ENCODE measurements at places on chromosomes 2 and 18.

DNA sequence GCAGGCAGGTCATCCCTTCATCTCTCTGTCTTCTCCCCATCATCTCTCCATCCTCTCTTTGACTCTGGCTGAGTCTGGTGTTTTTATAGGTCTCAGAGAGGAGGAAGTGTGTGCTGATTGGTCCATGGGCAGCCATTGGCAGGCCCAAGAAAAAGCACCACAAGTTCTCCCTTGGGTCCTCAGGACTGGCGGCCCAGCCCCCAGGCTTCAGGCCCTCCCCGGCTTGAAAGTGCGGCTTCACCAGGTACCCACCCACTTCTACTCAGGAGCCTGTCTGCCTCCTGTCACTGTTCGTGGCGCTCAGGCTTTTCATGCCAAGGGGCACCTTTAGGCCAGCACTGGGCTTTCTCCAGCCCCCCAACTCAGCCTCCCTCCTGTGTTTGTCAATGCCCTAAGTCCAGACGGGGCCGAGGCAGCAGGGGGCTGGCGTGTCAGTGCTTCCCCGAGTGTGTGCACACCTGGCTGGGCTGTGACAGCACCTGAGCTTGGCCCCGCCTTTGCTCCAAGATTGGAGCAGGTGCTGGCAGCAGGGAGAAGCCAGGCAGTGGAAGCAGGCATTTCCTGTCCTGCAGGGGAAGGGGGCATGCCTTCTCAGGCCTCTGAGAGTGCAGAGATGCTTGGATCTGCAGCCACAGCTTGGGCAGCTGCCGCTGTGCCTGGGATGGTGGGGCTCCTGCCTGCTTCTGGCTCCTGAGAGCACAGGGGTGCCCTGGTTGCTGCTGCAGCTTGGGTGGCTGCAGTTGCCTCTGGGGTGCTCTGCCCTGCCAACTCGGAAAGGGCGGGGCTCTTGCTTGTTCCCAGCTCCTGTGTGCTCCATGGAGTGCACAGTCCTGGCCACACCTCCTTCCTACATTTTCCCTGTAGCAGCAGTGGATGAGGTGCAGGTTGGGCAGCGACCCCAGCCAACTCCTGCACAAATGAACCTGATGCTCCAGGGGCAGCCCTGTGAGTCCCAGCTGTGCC lies 34.1 kb downstream of the FBXO48 start:
- no peaks in the 10 kb centered on the region for H3K4me1 ChIP-seq
- H3K4me3 ChIP-seq = no peak overlapping the region
- no peak for DNase-seq
- H3K36me3 ChIP-seq = no peaks in the 10 kb centered on the region

GRCh38 chr2:207091928-207092327 lies 73.8 kb downstream of the KLF7 start:
- H3K27me3 ChIP-seq = no peaks in the 10 kb centered on the region
- no peak overlapping the region for H3K4me3 ChIP-seq
- H3K36me3 ChIP-seq = peaks cover 7% of the 10 kb centered on the region
- peaks cover 25% of the 10 kb centered on the region for H3K4me1 ChIP-seq
- H3K27ac ChIP-seq = no peak overlapping the region

- H3K4me3 ChIP-seq = no peak overlapping the region
- H3K27me3 ChIP-seq = no peaks in the 10 kb centered on the region
- peaks cover 4% of the 10 kb centered on the region for H3K36me3 ChIP-seq
- no peak overlapping the region for H3K27ac ChIP-seq
These were observed 11.8 kb downstream of the IWS1 start for GRCh38 chr2:127514485-127514884.

DNA sequence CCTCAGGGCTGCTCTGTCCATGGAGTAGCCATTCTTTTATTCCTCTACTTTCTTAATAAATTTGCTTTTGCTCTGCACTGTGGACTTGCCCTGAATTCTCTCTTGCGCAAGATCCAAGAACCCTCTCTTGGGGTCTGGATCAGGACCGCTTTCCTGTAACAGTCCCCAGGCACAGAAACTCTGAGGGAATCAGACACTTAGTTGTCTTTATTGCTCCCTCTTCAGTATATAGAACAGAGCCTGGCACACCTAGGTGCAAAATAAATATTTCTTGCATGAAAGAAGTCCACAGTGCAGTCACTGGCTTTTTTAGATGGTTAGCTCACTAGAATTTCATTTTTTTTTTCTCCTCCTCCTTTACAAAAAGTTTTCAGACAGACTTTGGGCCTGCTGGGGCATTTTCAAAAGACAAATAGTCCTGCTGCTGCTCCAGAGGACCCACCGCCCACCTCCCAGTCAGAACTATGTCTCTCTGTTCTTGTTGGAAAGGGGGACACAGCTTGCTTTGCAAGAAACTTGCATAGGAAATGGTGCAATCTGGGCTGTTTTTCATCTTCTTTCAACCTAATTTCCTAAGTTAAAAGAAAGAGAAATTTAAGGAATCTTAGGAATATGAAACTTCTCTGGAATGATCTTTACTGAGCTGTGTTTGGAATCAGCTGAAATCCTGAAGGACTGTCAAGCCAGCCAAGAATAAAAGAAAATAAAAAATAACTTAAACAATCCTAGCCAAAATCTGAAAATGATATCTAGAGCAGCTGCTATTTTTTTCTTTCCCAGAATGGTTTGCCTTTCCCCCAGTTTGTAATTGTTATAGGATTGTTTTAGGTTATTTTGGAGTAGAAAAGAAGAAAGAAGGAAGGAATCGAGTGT lies 31.7 kb upstream of the MAP4K3 start:
- no peaks in the 10 kb centered on the region for H3K27me3 ChIP-seq
- DNase-seq = no peak

DNA sequence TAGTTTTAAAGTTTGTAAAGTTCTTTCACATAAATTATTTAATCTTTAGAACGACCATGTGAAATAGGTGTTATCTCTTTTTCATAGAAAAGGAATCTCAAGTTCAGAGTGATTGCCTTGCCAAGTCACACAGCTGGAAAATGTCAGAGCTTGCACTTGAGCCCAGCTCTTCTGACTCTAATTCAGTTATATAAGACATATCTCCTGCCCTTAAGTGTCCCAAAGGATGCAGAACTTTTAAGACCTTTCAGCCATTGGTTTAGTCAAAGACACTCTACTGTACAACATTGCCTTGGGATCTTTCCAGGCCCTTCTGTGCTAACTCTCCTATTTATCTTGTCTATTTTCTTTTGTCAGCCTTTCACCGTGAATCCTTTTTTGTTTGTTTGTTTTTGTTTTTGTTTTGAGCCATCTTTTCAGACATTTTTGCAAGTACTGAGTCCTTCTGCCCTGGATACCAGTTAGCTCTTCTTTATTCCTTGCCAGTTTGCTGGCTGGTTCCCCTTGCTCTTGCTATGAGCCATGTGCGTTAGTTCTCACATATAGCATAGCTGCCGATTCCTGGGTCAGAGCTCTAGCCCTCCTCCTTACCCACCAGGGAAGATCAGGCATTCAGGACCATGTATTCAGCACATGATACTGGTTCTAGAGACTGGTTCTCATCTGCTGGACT lies 160.0 kb upstream of the MYO3B start:
- H3K36me3 ChIP-seq = no peaks in the 10 kb centered on the region
- no peaks in the 10 kb centered on the region for H3K4me1 ChIP-seq
- no peaks in the 10 kb centered on the region for H3K27me3 ChIP-seq
- DNase-seq = no peak
- no peak overlapping the region for H3K27ac ChIP-seq

DNA sequence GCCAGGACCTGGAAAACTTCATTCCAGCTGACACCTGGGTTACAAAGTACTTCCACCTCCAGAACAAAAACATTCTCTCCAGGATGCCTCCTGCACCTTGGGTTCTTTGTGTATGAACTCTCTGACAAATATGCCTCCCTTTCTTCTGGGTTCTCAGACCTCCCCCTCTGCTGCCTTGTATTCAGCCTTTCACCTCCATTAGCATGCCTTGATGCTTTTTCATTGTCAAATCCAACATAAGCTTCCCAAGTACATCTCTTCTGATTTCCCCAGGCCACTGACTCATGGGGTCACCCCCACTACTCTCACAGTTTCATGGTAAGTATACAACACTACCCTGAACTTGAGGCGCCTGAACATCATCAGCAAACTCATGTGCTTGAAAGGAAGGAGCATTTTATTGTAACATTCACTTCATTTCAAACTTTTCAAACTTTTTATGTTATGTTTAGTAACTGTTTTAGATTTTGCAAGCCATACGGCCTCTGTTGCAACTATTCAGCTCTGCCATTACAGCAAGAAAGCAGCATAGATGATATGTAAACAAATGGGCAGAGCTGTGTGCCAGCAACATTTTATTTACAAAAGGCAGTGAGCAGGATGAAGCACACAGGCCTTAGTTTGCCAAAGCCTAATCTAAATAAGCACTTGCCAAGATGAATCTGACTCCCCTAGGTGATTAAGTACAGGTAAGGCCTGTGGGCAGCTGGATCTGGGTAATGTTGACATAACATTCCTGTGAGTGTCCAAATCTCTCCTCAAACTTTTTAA lies 32.5 kb upstream of the MRPS9 start:
- no peak overlapping the region for H3K4me3 ChIP-seq
- H3K27ac ChIP-seq = no peak overlapping the region
- no peaks in the 10 kb centered on the region for H3K4me1 ChIP-seq
- no peaks in the 10 kb centered on the region for H3K27me3 ChIP-seq
- no peaks in the 10 kb centered on the region for H3K36me3 ChIP-seq
- DNase-seq = no peak

GRCh38 chr2:199869653-199870052 lies 18.7 kb upstream of the FTCDNL1 start:
- no peaks in the 10 kb centered on the region for H3K27me3 ChIP-seq
- H3K4me3 ChIP-seq = no peak overlapping the region
- H3K36me3 ChIP-seq = no peaks in the 10 kb centered on the region
- H3K27ac ChIP-seq = no peak overlapping the region
- H3K4me1 ChIP-seq = no peaks in the 10 kb centered on the region

Data from thyroid gland (tissue), 4 donors.